ENCODE measurements at places on chromosomes 16 and 17.

- no peaks in the 10 kb centered on the region for H3K36me3 ChIP-seq
- H3K4me1 ChIP-seq = peaks cover 49% of the 10 kb centered on the region
- no peak overlapping the region for H3K27ac ChIP-seq
- H3K27me3 ChIP-seq = no peaks in the 10 kb centered on the region
Measured at GRCh38 chr17:50533720-50534148, 1.2 kb downstream of the EPN3 start.

- peaks cover 9% of the 10 kb centered on the region for H3K4me1 ChIP-seq
- no peak overlapping the region for H3K27ac ChIP-seq
- no peak overlapping the region for H3K4me3 ChIP-seq
- no peak for DNase-seq
- H3K27me3 ChIP-seq = no peaks in the 10 kb centered on the region
Measured at GRCh38 chr17:27315796-27316465, 22.0 kb downstream of the WSB1 start.

DNA sequence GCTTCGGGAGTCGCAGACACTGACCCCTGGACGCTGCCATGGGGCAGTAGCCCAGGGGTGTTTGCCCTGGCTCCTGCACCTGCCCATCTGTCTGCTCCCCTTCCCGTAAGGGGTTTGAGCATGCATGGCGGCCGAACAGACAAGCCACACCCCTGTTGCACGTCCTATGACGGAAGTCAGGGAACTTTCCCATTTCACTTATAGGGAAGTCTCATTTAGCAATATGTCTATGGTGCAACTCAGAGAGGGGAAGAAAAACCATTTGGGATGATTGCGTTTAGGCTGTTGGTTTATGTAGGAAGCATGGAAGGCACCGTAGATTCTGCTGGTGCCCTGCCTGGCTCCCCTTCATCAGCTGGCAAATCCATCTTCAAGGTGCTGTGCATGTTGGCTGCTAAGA, 112.5 kb downstream of the HAPSTR1 start:
- no peaks in the 10 kb centered on the region for H3K4me1 ChIP-seq
- no peak overlapping the region for H3K27ac ChIP-seq
- H3K4me3 ChIP-seq = no peak overlapping the region
- DNase-seq = no peak

DNA sequence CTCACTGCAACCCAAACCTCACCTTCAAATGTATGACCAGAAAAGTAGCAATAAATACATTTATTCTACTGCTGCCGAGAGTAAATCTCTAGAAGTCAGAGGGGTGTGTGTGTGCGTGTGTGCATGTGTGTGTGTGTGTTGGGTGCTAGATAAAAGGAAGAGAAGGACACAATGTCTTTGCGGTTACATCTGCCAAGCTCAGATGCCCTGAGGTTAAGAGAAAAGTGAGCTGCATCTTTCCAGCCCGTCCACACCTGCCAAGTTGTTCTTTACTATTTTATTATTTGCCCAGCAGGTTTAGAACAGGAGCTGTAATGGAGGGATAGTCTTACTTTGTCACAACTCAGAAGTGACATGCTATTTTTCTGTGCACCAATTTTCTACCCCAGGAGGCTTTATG, 54.5 kb upstream of the ANKFN1 start:
- no peak overlapping the region for H3K27ac ChIP-seq
- no peaks in the 10 kb centered on the region for H3K36me3 ChIP-seq
- no peaks in the 10 kb centered on the region for H3K4me1 ChIP-seq
- DNase-seq = no peak
- H3K27me3 ChIP-seq = no peaks in the 10 kb centered on the region

GRCh38 chr17:72901083-72901482, 191.4 kb downstream of the SLC39A11 start:
- H3K4me3 ChIP-seq = no peak overlapping the region
- no peaks in the 10 kb centered on the region for H3K4me1 ChIP-seq
- no peak for DNase-seq
- H3K27me3 ChIP-seq = no peaks in the 10 kb centered on the region
- H3K36me3 ChIP-seq = no peaks in the 10 kb centered on the region

DNA sequence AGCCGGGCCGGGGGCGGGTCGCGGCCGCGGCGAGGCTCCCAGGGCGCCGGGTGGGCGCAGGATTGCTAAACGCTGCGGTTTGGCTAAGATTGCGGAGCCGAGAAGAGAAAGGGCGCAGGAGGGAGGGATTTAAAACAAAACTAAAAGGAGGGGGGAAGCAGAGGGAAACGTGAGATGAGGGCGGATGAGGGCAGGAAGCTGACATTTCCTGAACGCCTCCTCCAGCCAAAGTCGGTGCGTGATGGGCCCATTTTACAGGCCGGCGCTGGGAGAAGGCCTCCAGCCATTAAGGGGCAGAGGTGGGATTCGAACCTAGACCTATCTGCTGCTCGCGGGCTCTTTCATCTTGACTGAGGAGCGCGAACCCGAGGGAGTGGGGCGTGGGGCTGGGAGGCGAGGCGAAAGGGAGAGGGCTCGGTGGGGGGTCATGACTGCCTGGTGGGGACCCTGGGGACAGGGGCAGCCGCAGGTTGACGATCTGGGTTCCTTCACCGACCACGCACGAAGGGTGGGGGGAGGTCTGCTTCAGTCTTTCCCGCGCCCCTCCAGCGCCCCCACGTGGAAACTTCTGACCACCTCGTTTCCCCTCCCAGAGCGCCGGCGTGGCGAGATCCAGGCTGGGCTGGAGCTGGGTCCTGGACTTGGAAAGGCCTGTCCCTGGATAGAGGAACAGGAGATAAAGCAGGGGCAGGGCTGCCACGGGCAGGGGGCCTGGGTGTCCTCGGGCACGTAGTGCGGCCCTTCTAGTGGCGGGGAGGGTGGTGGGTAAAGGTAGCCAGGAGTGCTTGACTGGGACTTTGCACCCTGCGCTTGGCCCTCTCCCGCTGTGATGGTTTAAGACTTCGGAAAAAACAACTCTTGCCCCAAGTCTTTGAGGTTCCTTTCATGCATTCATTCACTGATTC, 3.8 kb upstream of the TAC4 start:
- H3K4me1 ChIP-seq = peaks cover 4% of the 10 kb centered on the region
- H3K4me3 ChIP-seq = peak overlapping the region; percentile 55
- H3K36me3 ChIP-seq = no peaks in the 10 kb centered on the region
- peak; percentile 75 for DNase-seq
- H3K27ac ChIP-seq = no peak overlapping the region

DNA sequence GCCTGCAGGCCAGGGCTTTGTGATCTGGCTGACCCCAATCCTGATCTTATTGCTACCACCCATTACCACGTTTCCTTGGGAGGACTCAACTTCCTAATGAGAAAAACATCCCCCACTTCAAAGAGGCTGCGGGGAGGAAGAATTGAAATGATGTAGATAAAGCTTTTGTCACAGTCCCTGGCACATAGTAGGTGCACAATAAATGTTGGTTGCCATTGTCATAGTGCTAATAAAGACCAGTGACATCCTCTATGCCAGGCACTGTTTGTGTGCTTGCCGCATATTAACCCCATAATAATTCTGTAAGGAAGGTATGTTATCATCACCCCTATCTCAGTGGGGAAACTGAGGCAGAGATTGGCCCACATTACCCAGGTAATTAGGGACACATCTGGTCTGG, 22.4 kb downstream of the WNT3 start:
- H3K27me3 ChIP-seq = no peaks in the 10 kb centered on the region
- no peaks in the 10 kb centered on the region for H3K36me3 ChIP-seq
- DNase-seq = no peak
- H3K4me1 ChIP-seq = no peaks in the 10 kb centered on the region
- no peak overlapping the region for H3K27ac ChIP-seq

- H3K27ac ChIP-seq = no peak overlapping the region
- no peaks in the 10 kb centered on the region for H3K4me1 ChIP-seq
- no peak for DNase-seq
Measured at GRCh38 chr16:64889446-64889845, 232.4 kb downstream of the CDH11 start.

- H3K27me3 ChIP-seq = no peaks in the 10 kb centered on the region
- peaks cover 6% of the 10 kb centered on the region for H3K4me1 ChIP-seq
- no peak for DNase-seq
- no peak overlapping the region for H3K4me3 ChIP-seq
Measured at GRCh38 chr17:8314797-8315763, 5.0 kb downstream of the ARHGEF15 start.

DNA sequence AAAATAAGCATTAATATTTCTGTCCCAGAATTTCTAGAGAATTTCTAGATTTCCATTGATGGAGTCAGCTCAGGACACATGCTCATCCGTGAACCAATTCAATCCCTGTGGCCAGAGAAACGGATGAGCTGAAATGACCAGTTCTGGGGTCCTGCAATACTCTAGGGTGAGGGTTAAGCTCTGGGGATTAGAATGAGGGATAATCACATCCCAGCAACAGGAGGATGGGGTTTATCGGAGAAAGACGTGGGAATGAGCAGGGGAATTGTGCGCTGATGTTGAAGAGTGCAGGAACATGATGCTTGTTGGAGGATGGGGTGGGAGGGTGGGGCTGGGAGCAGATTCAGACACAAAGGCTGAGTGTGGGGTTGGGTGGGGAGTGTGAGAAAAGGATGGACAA, 64.1 kb downstream of the SLC5A11 start:
- no peaks in the 10 kb centered on the region for H3K27me3 ChIP-seq
- no peaks in the 10 kb centered on the region for H3K4me1 ChIP-seq
- no peak for DNase-seq
- H3K27ac ChIP-seq = no peak overlapping the region
- H3K36me3 ChIP-seq = no peaks in the 10 kb centered on the region
- H3K4me3 ChIP-seq = no peak overlapping the region

DNA sequence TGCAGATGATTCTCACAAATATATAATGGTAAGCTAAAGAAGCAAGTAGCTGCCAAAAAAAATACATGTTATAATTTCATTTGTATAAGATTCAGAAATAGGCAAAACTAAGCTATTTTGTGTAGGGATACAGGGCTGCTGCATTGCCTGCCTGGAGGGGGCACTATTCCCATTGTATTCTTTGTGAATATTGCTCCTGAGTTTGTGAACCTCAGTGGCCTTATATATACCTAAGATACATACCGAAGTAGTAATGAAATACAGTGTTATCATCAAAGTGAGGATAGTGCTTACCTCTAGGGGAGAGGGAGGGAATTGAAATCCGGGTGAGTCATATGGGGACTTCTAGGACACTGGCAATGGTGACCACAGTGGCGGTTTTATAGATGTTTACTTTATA, 53.5 kb downstream of the C17orf58 start:
- no peaks in the 10 kb centered on the region for H3K4me1 ChIP-seq
- DNase-seq = no peak
- no peak overlapping the region for H3K4me3 ChIP-seq
- no peaks in the 10 kb centered on the region for H3K36me3 ChIP-seq
- H3K27ac ChIP-seq = no peak overlapping the region
- H3K27me3 ChIP-seq = no peaks in the 10 kb centered on the region

GRCh38 chr16:17367036-17367435, 103.7 kb downstream of the XYLT1 start:
- H3K4me1 ChIP-seq = peaks cover 40% of the 10 kb centered on the region
- DNase-seq = no peak
- no peak overlapping the region for H3K4me3 ChIP-seq
- no peaks in the 10 kb centered on the region for H3K36me3 ChIP-seq

- no peak overlapping the region for H3K4me3 ChIP-seq
- no peak for DNase-seq
- H3K27ac ChIP-seq = no peak overlapping the region
- H3K36me3 ChIP-seq = no peaks in the 10 kb centered on the region
- H3K4me1 ChIP-seq = no peaks in the 10 kb centered on the region
Measured at GRCh38 chr16:81810894-81811538, 31.9 kb downstream of the PLCG2 start.

GRCh38 chr16:49750341-49751000, 105.4 kb downstream of the ZNF423 start:
- H3K27me3 ChIP-seq = no peaks in the 10 kb centered on the region
- DNase-seq = no peak
- H3K27ac ChIP-seq = no peak overlapping the region
- H3K36me3 ChIP-seq = no peaks in the 10 kb centered on the region
- H3K4me3 ChIP-seq = no peak overlapping the region

GRCh38 chr17:33459078-33459940, 166.2 kb upstream of the ASIC2 start:
- H3K27ac ChIP-seq = no peak overlapping the region
- no peaks in the 10 kb centered on the region for H3K27me3 ChIP-seq
- no peak overlapping the region for H3K4me3 ChIP-seq
- no peak for DNase-seq

GRCh38 chr16:73347500-73348375, 299.8 kb upstream of the ZFHX3 start:
- H3K27ac ChIP-seq = no peak overlapping the region
- H3K27me3 ChIP-seq = no peaks in the 10 kb centered on the region
- H3K4me1 ChIP-seq = no peaks in the 10 kb centered on the region
- DNase-seq = no peak
- no peaks in the 10 kb centered on the region for H3K36me3 ChIP-seq

GRCh38 chr16:14248791-14249190, 177.7 kb downstream of the MRTFB start:
- H3K4me3 ChIP-seq = no peak overlapping the region
- H3K36me3 ChIP-seq = no peaks in the 10 kb centered on the region
- H3K27me3 ChIP-seq = no peaks in the 10 kb centered on the region
- DNase-seq = no peak

GRCh38 chr17:82443465-82444283, 6.9 kb downstream of the CYBC1 start:
- peak overlapping the region; percentile 66 for H3K27ac ChIP-seq
- no peak overlapping the region for H3K4me3 ChIP-seq
- H3K4me1 ChIP-seq = peaks cover 42% of the 10 kb centered on the region
- H3K27me3 ChIP-seq = no peaks in the 10 kb centered on the region
- no peaks in the 10 kb centered on the region for H3K36me3 ChIP-seq

- no peak overlapping the region for H3K27ac ChIP-seq
- H3K4me1 ChIP-seq = no peaks in the 10 kb centered on the region
- H3K4me3 ChIP-seq = no peak overlapping the region
- no peaks in the 10 kb centered on the region for H3K36me3 ChIP-seq
Measured at GRCh38 chr16:25299792-25300590, 42.3 kb upstream of the ZKSCAN2 start.

GRCh38 chr16:85651629-85652430, 36.9 kb downstream of the GINS2 start:
- no peak overlapping the region for H3K4me3 ChIP-seq
- H3K36me3 ChIP-seq = no peaks in the 10 kb centered on the region
- peaks cover 30% of the 10 kb centered on the region for H3K4me1 ChIP-seq
- H3K27me3 ChIP-seq = no peaks in the 10 kb centered on the region
- peak; percentile 48 for DNase-seq

DNA sequence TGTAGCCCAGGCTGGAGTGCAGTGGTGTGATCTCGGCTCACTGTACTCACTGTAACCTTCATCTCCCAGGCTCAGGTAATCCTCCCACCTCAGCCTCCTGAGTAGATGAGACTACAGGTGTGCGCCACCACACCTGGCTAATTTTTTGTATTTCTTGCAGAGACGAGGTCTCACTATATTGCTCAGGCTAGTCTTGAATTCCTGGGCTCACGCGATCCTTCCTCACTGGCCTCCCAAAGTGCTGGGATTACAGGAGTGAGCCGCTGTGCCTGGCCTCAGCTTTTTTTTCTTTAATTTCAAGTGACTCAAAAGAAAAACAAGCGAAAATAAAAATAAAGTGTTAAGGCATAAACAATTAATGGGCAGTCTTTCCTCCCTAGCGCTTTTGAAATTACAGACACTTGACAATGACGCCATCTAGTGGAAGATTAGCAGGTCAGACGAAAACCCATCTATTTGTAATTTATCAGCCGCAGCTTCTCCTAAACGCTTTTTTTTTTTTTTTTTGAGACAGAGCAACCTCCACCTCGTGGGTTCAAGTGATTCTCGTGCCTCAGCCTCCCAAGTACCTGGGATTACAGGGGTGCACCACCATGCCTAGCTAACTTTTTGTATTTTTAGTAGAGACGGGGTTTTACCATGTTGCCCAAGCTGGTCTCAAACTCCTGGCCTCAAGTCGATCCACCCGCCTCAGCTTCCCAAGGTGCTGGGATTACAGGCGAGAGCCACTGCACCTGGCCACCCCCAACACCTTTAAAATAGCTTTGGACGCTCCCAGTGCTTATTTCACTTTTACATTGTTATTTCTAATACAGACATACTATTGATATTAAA, 28.1 kb upstream of the PECAM1 start:
- no peak overlapping the region for H3K4me3 ChIP-seq
- no peaks in the 10 kb centered on the region for H3K36me3 ChIP-seq
- no peaks in the 10 kb centered on the region for H3K27me3 ChIP-seq
- peak; percentile 25 for DNase-seq
- H3K27ac ChIP-seq = peak overlapping the region; percentile 12
